ENCODE measurements at places on chromosomes 6 and 20.

- DNase-seq = peak; percentile 25
These were observed 2.8 kb upstream of the HTR1B start for GRCh38 chr6:77466055-77466450.

DNA sequence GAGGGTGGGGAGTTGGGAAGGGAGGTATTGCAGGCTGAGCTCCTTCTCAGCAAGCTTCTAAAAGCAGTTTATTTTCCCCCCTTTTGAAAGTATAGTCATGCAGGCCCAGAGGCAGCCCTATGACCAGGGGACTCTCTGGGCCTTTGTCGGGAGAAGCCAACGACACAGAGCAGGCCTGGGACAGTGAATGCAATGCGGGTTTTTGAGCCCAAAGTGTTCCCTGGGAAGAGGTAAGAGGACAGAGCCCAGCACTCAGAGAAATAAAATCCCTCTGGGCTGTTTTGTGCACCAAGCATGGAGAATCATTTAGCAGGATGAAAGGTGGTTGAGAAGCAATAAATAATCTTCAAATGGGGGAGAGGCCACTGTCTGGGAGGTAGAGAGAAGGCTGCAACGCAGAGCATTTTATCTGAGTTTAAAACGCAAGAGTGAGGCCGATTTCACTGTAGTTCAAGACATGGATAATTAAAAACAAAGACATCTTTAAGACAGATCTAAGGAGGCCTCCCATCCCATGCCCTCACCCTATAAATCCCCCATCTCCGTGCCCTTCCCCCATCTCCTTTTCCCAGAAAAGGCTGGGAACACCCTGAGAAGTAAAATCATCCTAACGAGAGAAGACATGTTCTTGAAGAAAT lies 237.5 kb downstream of the CDC5L start:
- no peak for DNase-seq

GRCh38 chr6:53647462-53648094 lies 18.0 kb downstream of the KLHL31 start:
- DNase-seq = no peak

DNA sequence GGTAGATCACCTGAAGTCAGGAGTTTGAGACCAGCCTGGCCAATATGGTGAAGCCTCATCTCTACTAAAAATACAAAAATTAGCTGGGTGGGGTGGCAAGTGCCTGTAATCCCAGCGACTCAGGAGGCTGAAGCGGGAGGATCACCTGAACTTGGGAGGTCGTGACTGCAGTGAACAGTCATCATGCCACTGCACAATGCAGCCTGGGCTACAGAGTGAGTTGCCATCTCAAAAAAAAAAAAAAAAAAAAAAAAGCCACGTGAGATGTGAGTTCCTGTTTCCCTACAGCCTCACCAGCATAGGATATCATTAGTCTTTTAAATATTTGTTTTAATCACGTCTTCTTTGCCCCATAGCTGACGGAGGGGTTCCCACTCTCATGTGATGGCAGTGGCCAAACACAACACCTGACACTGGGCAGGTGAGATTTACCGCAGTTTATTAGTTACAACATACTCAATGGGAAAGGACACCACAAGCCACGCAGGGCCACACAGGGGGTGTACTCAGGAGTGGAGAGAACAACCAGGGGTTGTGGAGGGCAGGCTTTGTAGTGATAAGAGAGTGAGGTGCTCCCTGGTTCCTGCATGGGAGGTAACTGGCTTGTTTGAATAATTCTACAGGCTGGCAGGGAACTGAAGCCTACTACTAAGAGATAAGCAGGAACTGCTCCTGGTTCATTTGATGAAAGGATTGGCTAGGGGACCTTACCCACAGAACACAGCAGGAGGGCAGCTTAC lies 4.6 kb upstream of the LZTS3 start:
- DNase-seq = no peak
